ENCODE measurements at places on chromosomes 11 and 22.

GRCh38 chr22:35868938-35869337 lies 151.3 kb downstream of the APOL5 start:
- DNase-seq = no peak

- peak; percentile 99 for DNase-seq
Observed at GRCh38 chr11:59615637-59616395, at the start of gene OSBP. TSS of gene OSBP (minus strand) at chr11:59615774. CDS start at chr11:59615664, 110 bp downstream.

GRCh38 chr11:14673824-14674405 lies 30.3 kb downstream of the PDE3B start:
- DNase-seq = no peak

GRCh38 chr22:47158457-47158856 lies 396.0 kb downstream of the TBC1D22A start:
- no peak for DNase-seq

- no peak for DNase-seq
Observed at GRCh38 chr11:36722421-36722820, 124.4 kb upstream of the RAG2 start.

GRCh38 chr11:2302306-2302895 lies 588 bp downstream of the TSPAN32 start:
- no peak for DNase-seq

GRCh38 chr11:72642043-72642883 lies 32.0 kb downstream of the PDE2A start:
- no peak for DNase-seq

DNA sequence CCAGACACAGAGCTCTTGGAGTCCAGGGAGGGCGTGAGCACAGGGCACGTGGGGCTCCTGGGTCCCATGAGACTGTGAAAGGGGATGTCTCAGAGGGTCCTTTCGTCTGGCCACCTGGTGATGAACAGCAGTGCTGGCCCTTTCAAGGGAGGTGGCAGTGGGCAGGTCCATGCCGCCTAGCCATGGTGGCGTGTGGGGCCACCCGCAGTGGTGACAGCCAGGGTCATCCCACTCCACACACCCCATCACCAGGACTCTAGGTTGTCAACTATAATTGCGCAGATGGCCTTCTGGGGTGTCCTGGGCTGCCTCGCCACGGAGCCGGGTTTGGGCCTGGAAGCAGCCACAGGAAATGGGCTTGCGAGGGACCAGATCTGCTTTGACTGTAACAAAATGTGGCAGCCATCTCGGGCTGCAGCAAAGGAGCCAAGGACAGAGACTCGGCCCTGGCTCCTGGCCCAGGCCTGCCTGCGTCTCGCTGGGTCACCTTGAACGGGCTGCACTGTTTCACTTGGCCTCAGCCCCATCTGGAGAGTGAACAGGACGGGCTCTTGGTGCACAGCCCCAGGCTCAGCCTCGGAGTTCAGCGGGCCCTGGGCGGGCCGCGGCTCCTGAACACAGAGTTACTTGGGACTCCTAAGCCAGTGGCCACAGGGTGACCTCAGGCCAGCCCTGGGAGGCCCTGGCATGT lies 1350.5 kb downstream of the BRD1 start:
- no peak for DNase-seq

DNA sequence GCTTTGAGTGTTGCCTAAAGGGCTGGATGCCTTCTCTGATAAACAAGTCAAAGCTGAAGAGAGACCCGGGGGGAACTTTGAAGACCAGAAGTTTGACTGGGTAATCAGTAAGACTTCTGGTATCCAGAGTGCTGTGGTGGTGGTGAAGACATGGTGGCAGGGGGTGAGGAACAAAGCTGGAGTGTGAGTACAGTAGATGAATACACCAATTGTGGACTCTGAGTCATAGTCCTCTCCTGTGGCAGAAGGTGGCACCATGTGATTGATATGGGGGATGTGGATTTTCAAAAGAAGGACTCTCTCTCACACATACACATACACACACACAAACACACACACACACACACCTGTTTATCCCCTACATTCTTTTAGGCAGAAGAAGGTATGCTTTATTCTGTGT lies 12.3 kb downstream of the MS4A6A start:
- no peak for DNase-seq

DNA sequence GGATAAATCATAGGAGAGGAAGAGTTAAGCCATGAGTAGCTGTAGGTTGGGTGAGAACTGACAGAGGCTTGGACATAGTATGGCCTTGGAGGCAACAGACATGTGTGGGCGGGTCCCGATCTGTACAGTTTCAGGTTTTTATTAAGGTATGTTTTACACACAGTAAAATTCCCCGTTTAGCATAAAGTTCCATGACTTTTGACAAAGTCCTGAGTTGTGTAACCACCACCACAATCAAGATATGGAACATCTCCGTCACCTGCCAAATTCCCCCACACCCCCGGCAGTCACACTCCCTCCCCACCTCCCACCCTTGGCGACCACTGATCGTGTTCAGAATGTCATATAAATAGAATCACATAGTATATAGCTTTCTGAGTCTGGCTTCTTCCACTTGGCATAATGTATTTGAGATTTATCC lies 68.1 kb downstream of the GRIK4 start:
- no peak for DNase-seq

DNA sequence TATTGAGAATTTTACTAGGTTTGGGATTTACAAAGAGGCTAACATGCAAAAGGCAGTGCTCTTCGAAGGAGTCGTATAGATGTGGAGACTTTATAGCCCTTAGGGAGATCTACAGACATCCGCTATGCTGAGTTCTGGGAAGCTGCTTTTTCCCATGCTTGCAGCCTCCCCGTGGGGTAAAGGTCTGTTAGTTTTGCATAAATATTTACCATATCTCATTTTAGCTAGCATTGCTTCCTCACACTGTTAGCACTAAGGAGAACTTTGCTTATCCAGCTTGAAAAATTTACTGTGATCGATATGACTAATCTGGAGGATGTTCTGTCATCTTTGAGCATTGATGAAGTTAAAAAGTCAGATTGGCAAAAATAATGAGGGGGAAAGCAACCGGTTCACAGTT lies 18.6 kb downstream of the ARHGEF12 start:
- no peak for DNase-seq

GRCh38 chr11:117547195-117547850 lies 219.7 kb downstream of the CEP164 start:
- no peak for DNase-seq

GRCh38 chr22:20779818-20780158 lies 5.9 kb downstream of the SERPIND1 start:
- no peak for DNase-seq

DNA sequence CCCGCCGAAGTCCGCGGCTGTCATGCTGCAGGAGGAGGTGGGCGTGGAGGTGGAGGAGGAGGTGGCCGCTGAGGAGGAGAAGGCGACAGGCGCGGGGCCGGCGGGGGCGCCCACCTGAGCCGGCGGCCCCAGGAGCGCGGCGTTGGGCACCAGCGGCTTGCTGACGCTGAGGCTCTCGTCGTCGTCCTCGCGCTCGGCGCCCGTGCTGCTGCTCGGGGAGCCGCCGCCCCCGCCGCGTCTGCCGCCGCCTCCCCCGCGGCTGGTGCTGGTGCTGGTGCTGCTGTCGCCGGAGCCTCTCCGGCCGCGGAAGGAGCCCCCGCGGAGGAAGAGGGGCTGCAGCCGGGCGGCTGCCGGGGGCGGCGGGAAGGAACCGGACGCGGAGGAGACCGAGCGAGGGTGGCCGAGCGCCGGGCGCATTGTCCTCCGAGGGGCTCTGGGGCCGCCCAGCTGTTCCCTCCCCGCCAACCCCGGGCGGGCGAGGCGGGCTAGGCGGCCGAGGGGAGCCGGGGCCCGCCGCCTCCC lies 388 bp downstream of the TMEM121B start:
- DNase-seq = no peak

DNA sequence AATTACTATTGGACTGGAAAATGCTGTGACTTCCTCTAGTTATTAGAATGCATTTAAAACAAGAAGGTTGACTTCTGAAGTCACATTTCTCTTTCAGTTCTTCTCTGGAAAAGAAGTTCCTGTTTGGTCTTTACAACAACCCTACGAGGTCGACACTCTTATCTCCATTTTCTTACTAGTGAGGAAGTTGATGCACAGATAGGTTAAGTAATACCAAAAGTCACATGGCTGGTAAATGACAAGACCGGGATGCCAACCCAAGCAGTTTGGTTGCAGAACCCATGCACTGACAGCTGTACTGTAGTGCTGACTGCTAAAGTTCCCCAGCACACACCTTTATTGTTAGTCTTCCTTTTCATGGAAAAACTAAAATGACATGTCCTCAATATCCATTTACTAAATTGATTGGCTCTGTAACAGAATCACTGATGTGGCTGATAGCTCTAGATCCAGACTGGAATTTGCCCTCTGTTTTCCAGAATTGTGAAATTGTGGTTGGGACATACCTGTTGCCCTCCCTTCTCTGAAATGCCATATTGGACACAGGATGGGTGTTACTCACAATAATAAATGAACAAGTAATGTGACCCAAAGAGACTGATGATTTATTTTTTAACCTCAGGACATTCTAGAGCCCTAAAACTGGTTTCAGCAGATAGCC lies 9.4 kb upstream of the TECTA start:
- DNase-seq = no peak

DNA sequence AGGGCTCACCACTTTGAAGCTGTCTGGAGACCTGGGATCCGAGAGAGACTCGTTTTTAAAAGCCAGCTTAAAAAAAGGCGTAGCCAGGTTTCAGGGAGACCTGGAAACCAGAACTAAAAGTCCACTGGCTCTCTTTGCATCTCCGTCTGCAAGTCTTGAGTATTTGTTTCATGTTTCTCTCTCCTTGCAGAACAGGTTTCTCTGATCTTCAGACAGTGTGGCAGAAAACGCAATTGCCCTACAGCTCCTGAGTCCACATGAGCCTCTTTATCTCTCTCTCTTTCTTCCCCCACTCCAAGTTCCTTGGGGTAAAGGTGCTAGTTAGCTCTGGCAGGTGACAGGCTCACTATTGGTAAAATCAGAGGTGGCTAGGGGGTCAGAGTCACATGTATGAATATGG lies 67.0 kb upstream of the AMPD3 start:
- no peak for DNase-seq

GRCh38 chr11:78061088-78061920 lies 2.4 kb upstream of the THRSP start:
- no peak for DNase-seq
